CD8-positive, alpha-beta T cell (primary cell): ENCODE measurements at places on chromosomes 5 and 9.

GRCh38 chr9:121599872-121600585 is 51.4 kb upstream of the DAB2IP start:
- DNase-seq = no peak

- DNase-seq = no peak
These were observed 376.3 kb upstream of the ZNF462 start for GRCh38 chr9:106486685-106487084.

DNA sequence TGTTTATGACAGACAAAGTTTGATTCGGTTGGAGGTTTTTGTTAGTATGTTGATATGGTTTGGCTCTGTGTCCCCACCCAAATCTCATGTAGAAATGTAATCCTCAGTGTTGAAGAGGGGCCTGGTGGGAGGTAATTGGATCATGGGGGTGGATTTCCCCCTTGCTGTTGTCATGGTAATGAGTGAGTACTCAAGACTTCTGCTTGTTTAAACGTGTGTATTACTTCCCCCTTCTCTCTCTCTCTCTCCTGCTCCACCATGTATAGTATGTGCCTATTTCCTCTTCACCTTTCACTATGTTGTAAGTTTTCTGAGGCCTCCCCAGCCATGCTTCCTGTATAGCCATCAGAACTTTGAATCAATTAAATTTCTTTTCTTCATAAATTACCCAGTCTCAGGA is 415.1 kb downstream of the HCN1 start:
- DNase-seq = no peak

DNA sequence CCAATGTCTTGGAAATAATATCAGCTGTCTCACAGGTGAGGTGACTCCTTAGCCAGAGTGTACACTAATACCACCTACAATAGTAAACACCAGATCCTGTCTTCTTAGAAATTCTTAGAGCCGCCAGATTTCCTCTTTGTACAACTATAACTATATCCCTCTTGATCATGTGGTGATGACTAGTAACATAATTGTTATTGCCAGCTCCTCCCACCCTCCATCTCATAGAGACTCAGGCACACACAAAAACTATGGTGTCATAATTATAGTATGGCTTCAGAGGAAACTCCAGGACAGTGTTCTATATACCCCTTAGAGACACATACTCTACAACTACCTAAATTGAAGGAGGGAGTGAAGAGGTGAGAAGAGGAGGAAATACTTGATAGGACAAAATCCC is 33.1 kb downstream of the PGGT1B start:
- no peak for DNase-seq

DNA sequence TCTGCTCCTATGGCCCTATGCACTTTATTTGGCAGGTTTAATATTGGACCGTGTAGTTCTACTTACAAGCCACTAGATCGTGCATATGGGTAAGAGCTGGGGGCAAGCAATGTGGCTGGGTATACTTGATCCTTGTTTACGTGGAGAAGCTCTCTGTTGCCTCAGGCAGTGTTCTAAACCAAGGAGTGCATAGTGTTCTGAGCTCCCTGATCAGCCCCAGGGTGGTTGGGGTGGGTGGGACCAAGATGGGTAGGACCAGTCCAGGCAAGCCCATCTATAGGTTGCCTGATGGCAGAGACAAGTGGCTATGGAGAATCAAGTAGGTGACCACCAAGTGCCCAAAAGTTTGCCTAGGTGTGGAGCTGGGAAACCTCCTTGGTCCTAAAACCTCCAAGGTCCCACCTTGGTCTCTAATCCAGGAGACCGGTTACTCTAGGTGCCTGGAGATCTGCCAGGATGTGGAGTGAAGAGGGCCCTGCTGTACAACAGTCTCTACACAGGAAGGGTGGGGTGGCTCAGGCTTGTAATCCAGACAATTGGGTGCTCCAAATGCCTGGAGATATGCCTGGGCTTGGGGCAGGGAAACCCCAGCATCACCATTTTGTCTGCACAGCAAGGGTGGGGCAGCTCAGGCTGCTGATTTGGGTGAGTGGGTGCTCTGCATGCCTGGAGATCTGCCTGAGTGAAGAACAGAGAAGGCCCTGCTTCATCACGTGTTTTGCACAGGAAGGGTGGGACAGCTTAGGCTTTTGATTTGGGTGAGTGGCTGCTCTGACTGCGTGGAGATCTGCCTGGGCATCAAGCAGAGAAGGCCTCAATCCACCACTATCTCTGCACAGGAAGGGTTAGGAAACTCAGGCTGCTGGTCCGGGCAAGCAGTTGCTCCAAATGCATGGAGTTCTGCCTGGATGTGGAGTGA is 659.8 kb downstream of the TLE4 start:
- no peak for DNase-seq

GRCh38 chr5:161372682-161373344 is 173.7 kb downstream of the GABRB2 start:
- no peak for DNase-seq

DNA sequence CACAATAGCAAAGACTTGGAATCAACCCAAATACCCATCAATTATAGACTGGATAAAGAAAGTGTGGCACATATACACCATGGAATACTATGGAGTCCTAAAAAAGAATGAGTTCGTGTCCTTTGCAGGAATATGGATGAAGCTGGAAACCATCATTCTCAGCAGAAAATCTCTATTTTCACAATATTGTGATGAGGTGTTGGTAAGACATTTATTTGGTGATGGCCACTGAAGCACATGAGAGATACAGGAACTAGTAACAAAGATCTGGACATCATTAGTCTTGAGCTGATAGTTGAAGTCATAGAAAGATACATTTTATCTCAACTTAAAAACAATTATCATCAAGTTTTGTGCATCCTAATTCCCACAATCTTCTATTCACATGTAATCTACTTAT is 70.6 kb downstream of the RAB3C start:
- no peak for DNase-seq

DNA sequence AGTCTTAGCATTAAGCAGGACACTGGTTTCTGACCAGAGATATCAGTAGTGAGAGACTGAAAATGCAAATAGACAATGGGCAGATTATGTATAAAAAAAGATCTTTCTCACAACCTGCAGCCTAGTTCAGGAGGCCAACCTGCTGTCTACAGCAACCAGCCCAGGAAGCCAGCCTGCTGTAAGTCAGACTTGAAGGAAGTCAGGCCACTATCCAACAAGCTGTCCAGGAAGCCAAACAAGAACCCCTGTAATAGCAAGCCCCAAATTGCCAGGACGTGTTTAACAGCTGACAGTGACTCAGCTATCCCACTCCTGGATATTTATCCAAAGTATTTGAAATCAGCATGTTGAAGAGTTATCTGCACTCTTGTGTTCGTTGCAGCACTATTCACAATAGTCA is 121.8 kb upstream of the SPIN1 start:
- no peak for DNase-seq

DNA sequence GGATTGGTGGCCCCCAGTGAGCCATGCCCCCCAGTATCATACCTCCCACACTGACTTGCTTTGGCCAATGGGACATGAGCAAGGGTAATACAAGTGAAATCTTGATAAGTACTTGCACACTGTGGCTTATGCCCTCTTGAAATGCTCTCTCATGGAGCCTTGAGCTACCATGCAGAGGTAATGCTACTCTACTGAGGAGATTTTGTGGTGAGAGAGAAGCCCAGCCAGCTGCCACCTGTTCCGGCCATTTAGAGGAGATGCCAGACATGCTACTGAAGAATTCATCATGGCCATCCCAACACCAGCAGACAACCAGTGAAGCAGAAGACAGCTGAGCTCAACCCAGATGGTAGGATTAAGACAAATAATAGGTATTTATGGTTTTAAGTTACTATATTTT is 299.5 kb downstream of the MEF2C start:
- no peak for DNase-seq

GRCh38 chr5:172558076-172558976 is 82.7 kb upstream of the NEURL1B start:
- no peak for DNase-seq

DNA sequence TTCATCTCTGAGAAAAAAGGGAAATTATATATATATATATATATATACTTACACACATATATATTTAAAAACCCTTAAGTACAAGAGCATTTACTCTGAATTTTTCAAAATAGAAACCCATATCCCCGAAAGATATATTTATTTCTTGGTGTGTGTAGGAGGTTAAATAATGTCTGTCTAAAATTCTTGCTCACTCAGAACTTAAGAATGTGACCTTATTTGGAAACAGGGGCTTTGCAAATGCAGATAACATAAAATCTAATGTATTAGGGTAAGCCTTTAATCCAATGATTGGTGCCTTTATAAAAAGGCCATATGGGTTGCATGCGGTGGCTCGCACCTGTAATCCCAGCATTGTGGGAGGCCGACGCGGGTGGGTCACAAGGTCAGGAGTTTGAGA is 517.3 kb upstream of the TLE4 start:
- DNase-seq = no peak

GRCh38 chr5:75091597-75091996 is 39.2 kb upstream of the GCNT4 start:
- DNase-seq = no peak

- no peak for DNase-seq
These were observed 39.0 kb downstream of the SEMA4D start for GRCh38 chr9:89458768-89459496.

DNA sequence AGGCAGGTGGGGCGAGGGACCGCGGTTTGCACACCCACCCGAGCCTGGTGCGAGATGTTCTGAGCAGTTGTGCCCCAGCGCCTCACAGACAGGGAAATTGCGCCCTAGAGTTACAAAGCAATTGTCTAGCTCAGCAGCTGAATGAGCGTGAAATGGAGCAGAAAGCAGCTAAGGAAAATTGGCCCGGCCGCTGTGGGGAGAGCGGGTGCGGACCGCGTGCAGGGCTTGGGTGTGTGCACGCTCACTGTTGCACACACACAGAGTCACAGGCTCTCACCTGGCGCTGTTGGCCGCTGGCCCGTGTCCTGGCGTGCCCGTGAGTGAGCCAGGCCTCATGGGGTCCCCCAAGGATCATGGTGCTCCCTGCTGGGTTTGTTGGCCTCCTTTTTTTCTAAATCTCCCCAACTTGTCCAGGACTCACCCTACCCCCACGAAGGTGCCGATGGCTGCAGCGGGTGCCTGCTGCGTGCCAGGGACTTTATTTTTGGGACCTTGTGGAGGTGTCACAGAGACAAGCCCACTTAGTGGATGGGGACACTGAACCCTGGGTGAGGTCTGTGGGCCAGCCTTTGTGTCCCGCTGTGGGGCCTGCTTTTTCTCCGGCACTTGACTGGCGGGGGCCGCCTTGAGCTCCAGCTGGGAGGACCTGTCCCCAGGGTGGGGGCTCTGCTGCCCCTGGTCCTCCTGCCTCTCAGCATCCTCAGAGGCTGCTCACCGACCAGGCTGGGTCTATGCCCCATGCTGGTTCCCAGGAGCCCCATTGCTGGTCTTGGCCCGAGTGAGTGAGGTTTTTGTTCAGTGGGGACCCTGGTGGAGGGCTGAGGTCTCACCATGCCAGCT is 5.2 kb downstream of the RXRA start:
- no peak for DNase-seq

DNA sequence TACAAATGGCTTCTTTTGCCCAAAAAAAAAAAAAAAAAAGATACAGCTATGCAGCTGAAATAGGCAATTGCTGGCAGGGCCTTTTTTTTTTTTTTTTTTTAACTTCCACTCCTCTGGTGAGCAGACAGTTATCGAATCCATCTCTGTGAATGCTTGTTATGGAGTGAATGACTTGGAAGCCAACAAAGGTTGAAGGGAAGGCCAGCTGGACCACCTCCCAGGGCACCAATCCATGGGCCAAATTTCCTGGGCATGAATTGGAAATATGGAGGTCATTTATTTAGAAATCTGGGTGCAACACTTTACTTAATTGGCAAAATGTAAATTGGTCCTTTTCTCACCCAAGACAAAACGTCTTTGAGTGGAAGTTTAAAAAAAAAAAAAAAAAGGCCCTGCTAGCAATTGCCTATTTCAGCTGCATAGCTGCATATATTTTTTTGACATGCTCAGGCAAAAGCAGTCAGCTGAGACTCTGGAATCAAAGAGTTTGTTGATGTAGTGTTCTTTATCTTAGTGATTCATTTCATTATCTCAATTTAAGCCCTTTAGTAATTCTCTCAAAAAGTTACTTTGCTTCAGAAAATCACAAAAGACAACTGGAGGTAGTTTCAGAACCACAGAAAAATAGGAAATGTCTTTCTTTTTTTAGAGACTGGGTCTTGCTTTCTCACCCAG is 392.2 kb upstream of the KLF4 start:
- no peak for DNase-seq

GRCh38 chr9:121844098-121844497 is 192.7 kb downstream of the DAB2IP start:
- DNase-seq = no peak

DNA sequence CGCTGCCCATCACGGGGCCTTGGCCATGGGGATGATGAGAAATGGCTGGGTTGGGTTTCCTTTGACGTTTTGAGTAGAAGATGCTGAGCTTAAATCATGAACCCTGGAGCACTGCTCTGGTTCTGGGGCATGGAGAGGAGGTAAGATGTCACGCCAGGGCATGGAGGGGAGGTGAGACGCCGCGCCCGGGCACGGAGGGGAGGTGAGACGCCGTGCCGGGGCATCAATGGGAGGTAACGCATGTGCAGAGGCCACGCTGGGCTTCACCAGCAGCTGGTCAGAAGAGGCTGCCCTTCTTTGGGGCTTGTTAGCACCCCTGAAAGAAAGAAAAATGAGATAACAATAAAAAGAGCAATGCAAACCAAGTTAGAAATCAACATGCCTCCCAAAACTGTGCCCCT is 322.5 kb upstream of the IRX4 start:
- no peak for DNase-seq

GRCh38 chr5:76801803-76802195 is 17.0 kb upstream of the F2RL1 start:
- no peak for DNase-seq

DNA sequence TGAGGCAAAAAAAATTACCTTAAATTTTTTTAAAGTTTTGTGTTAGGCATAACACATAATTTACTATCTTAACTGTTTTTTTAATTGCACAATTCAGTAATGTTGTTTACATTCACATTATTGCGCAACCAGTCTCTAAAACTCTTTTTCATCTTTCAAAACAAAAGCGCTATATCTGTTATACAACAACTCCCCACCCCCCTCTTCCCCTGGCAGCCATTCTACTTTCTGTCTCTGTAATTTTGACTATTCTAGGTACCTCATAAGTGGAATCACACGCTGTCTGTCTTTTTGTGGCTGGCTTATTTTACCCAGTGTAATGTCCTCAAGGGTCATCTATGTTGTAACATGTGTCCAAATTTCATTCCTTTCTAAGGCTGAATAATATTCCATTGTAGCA is 241.5 kb upstream of the DMRT1 start:
- no peak for DNase-seq

GRCh38 chr9:86945728-86946200 is 1.5 kb downstream of the GAS1 start:
- no peak for DNase-seq

- no peak for DNase-seq
These were observed 168.0 kb upstream of the POU5F2 start for GRCh38 chr5:93909356-93909755.

GRCh38 chr9:90459321-90459720 is 183.3 kb downstream of the DIRAS2 start:
- DNase-seq = no peak
